ENCODE measurements at places on chromosomes 7 and 10. TPM values are rescaled to one million over a fixed set of nuclear protein-coding genes. Genes with fewer than 3 reads are reported as not detected.
A peak's percentile ranks its signal among the peaks of the same experiment; 100 is the strongest.

DNA sequence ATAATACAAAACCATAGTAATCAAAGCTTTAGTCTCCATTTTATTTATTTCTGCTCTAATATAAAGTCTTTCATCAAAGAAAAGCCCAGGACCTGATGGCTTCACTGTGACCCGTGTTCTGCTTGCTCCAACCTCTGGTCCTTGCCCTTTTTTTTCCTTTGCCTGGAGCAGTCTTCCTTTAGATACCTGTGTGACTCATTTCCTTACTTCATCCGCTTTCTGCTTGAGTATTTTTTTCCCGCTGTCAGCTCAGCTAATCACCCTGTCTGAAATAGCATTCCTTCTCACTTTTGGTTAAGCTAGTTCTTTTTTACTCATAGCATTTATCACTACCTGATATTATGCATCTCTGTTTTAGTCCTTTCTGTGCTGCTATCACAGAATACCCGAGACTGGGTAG is 194.8 kb downstream of the ABCA13 start:
- no peak for DNase-seq

DNA sequence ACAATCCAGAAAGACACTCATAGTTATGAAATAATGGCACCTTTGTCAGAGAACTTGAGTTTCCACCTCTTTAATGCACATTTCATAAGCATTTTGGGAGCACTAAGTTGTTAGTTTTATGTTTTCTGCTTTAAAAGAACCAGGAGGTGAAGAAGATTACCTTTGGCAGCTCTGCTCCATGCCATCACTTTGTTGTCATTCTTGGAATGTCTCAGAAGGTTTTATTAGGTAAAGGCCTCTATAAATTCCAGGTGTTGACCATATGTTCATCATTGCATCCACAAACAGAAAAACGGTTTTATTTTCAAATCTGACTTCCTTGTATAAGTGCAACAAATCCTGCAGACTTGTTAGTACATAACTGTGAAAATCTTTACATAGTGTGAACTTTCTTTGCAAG is 424.8 kb downstream of the MDFIC start:
- no peak for DNase-seq

GRCh38 chr10:3699916-3700315 is 85.1 kb downstream of the KLF6 start:
- DNase-seq: no peak

- peak; percentile 91 for DNase-seq
Measured at GRCh38 chr10:93436591-93437085, 45.5 kb downstream of the MYOF start.

- no peak for DNase-seq
Measured at GRCh38 chr10:5419466-5420094, 7.2 kb downstream of the NET1 start.

- no peak for DNase-seq
Measured at GRCh38 chr10:17381502-17382142, 72.8 kb downstream of the ST8SIA6 start.

ZMIZ2 gene
- polyA plus RNA-seq: 44.4 TPM

ARHGEF35 gene
- 1.3 TPM for polyA plus RNA-seq

RUFY2 gene
- 19.5 TPM for polyA plus RNA-seq

All from hindlimb muscle (tissue), 1 donor.